ENCODE measurements at places on chromosomes 7 and 10.

DNA sequence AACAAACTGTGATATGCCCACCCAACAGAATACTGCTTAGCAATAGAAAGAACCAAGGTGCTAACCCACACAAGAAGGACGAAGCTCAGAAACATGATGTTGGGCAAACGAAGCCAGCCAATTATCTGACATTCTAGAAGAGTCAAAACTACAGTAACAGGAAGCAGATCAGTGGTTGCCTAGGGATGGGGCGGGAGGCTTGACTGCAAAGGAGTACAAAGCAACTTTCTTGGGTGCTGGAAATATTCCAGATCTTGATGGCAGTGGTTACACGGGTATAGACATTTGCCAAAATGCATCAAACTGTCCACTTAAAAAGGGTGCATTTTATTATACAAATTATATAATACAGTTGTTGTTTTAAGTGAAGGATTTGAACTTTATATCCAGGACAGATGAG is 41.1 kb upstream of the RET start:
- DNase-seq: no peak

GRCh38 chr10:122265896-122266295 is 5.2 kb upstream of the BTBD16 start:
- DNase-seq: no peak

GRCh38 chr10:62384057-62384446 is 9.9 kb downstream of the ZNF365 start:
- peak; percentile 96 for DNase-seq

DNA sequence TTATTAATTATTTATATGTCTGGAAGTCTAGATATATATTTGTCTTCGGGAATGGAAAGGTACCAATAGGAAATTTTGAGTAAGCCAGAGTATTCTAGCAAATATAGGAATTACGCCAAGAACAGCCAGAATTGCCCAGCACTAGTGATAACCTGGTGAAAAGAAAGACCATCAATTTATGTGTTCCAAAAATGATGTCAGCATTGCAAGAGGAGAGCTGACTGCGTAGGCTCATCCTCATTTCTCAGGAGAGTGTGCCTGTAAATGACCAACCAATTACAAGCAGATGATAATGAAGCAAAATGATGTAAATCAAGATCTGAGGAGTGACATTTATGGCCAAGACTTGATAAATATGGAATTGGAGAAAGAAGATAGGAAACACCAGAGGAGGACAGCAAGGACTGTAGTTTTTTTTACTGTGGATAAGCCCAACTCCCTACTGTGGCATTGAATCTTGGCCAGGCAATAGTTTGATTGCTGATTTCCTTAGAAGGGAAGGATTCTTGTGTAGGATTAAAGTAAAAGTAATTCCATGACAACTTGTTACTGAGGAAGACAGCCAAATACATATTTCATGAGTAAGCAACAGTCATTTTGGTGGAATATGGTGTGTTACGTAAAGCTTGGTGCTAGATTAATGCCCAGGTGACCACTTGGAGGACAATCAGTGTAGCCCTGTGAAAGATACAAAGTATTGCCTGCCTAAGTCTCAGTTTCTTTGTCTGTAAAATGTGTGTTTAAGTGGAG is 590.8 kb downstream of the AUTS2 start:
- DNase-seq: no peak

DNA sequence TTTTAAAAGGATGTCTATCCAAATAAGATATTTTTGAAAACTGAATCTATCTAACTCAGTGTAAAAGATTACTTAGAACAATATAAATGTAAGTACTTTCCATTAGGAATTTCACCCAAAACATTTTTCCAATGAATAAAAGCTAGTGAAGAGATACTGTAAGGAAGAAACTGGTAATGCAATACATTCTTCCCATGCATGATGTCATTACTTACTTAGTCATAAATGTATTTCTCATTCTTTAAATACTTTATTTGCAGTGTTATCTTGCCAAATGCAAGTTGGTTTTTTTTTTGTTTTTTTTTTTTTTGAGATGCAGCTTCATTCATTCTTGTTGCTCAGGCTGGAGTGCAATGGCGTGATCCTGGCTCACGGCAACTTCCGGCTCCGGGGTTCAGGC is 265.6 kb downstream of the PHF14 start:
- peak; percentile 73 for DNase-seq

- no peak for DNase-seq
Measured at GRCh38 chr7:53794816-53795215, 747.4 kb upstream of the VSTM2A start.

- no peak for DNase-seq
Measured at GRCh38 chr7:147803606-147804005, 787.0 kb upstream of the C7orf33 start.

GRCh38 chr7:32501522-32501921 is 6.2 kb downstream of the AVL9 start:
- DNase-seq: peak; percentile 73

GRCh38 chr7:42250411-42250810 is 13.4 kb upstream of the GLI3 start:
- DNase-seq: no peak

DNA sequence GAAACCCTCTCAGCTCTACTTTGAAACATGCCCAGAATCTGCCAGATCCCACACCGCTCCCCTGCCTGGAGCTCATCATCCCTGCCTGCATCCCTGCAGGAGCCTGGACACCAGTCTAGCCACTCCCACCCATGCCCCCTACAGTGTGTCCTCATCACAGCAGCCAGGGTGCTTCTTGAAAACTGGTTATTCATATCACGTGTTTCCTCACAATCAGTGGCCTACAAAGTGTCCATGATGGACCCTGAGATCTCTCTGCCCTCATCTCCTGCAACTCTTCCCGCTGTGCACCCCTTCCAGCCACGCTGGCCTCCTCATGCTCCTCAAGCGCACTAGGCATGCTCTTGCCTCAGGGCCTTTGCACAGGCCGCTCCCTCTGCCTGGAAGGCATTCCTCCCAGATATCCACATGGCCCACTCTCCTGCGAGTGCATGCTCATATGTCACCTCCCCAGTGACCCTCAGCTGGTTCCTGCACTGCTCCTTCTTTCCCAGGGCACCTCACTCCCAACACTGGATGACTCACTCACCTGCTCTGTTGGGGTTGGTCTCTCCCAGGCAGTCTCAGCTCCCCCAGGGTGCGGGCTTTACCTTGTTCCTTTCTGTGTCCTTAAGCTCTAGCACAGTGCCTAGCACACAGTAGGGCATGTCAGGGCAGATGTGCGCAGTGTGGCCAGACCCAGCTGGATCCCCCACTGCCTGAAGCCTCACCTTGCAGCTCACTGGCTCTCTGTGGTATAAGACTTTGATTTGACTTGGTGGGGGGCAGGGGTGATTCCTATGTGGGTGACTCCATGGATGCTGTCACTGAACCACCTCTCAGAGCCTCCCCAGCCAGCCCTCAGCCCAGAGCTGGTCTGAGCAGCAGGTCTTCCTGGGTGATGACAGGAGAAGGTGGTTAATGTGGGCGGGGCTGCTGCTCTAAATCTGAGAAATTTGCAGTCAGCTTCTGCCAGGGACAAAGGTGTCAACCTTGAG is 37.3 kb downstream of the CDH23 start:
- DNase-seq: no peak

- DNase-seq: no peak
Measured at GRCh38 chr10:11302181-11302580, 284.5 kb downstream of the CELF2 start.

- peak; percentile 76 for DNase-seq
Measured at GRCh38 chr7:41774966-41775365, 72.1 kb upstream of the INHBA start.

DNA sequence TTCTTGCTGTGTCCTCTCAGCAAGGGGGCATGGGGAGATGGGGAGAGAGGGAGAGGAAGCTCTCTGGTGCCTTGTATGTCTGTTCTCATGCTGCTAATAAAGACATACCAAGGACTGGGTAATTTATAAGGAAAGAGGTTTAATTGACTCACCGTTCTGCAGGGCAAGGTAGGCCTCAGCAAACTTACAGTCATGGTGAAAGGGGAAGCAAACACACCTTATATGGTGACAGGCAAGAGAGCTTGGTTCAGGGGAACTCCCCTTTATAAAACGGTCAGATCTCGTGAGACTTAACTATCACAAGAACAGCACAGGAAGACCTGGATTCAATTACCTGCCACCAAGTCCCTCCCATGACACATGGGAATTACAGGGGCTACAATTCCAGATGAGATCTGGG is 464.7 kb upstream of the CELF2 start:
- no peak for DNase-seq

- no peak for DNase-seq
Measured at GRCh38 chr7:28266402-28266801, 85.8 kb upstream of the JAZF1 start.

DNA sequence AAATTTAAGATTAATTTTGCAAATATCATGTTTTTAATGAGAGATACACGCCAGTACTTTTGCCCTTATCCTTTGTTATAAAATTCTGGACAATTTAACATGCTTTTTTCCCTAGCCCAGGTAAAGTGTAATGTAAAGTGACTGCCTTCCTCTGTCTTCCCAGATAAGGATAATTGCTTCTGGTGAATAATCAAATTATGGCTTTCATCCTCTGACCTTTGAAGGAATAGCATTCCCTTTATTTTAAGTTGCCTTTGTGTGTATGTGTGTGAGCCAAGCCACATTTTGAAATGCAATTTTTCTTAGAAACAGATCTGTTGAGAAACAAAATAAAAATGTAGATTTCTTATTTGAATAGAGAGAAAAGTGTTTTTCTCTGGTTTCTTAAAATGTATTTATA is 107.5 kb downstream of the ADAM22 start:
- no peak for DNase-seq

- DNase-seq: peak; percentile 12
Measured at GRCh38 chr7:143382791-143383641, 1.9 kb downstream of the ZYX start.

DNA sequence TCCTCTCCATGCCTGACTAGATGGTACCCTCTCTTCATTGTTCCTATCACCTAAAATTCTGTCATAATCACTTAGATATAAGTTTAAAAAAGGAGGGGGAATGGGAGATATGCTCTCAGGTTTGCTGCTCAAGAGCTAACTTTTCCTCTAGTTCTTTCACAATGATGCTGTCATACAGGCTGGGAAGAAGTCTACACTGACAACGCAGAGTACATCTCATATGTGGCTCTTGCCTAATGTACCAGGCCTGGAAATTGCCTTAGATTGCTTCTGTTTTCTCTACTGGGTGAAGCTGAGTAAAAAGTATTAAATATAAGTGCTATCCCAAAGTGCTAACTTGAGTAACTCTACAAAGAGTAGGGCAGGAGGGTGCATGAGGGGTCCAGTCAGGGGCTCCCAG is 43.8 kb upstream of the BET1 start:
- DNase-seq: no peak

DNA sequence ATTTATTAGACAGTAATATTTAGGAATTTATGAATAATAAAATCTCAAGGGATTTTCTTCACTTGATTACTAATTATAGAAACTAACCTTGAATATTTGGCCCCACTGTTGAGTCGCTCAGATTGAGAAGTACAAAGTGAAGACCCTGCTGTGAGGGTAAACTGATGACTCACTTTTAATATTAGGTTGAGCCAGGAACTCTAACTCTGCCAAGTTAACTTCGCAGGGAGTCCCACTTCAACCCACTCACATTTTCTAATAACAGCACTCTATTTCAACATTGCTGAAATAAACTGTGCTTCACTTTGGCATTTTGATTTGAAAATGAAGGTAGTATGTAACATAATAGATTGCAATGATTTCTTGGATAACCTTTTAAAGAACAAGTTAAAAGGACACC is 200.7 kb downstream of the POLR1F start:
- DNase-seq: no peak

DNA sequence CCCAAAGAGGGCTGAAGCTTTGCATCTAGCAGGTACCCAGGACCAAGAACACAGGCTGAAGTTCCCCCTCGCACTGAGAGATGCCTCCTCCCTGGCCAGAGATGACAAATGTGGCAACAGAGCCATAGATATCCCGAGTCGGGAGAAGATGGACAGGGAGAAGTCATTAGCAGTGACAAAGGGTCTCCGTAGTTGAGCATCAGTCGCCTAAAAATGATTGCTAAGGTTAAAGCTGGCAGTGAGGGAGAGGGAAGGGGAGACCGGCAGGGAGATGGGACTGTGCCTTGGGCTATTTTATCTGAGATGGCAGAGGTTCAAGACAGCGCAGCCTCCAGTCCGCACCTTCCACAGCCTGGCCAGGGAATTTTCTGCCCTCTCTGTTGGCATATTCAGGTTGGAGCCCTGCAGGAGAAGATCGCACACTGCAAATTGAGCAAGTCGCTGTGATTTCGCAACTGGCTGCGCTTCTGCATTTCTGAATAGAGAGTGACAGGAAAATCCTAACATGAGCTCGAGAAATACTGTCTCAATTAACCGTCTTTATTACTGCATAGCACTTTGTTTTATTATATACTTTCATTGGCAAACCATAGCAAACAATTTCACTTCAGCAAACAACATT is 238.9 kb upstream of the GPR26 start:
- DNase-seq: no peak

GRCh38 chr10:69057951-69058297 is 30.0 kb upstream of the SRGN start:
- DNase-seq: peak; percentile 96

- DNase-seq: no peak
Measured at GRCh38 chr10:74342991-74343390, 192.0 kb downstream of the ADK start.

DNA sequence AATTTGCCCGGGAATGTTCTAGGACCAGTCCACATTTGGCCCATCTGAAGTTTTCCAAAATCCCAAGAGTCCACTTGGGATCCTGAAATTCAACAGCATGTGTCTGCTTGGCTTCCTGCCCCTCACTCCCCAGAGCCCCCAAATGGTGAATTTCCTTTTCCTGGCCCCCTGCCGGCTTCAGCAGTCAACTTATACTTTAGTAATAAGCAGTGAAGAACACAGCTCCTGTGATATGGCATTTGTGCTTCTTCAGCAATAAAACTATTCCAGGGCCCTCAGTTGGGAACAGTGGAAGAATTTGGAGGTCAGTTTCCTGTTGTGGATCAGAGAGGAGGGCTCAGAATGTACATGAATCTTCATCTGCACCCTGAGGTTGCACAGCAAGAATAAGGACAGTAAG is 51.1 kb downstream of the PRF1 start:
- DNase-seq: peak; percentile 11

GRCh38 chr10:132451506-132452215 is 54.7 kb downstream of the PWWP2B start:
- DNase-seq: no peak

DNA sequence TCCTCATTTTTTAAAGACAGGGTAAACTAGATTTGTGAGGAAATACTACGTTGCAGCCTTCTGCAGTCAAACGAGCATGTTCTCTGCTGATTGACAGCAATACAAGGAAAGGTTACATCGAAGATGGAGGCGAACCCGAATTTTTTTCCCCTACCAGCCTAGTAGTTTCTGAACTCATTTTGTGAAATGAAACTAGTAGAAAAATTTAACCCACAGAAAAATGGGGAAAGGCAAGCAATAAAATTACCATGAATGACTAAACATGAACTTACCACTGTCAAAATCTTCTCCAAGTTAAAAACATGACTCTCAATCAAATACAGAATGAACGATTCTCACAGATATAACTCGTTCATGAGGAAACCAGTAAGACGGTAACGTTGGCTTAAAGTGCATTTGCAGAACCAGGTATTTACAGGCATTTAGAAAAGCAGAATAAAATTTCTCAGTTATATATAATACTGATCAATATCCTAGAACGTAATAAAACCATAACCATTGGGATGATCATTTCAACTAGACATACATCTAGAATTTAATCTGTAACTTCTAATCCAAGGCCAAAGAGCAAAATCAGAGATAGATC is 73.9 kb downstream of the CELF2 start:
- no peak for DNase-seq
